ENCODE measurements at places on chromosomes 4 and X.
A peak's percentile ranks its signal among the peaks of the same experiment; 100 is the strongest.

- DNase-seq, result no peak
These were observed 77.3 kb downstream of the PHEX start for GRCh38 chrX:22109442-22109841.

DNA sequence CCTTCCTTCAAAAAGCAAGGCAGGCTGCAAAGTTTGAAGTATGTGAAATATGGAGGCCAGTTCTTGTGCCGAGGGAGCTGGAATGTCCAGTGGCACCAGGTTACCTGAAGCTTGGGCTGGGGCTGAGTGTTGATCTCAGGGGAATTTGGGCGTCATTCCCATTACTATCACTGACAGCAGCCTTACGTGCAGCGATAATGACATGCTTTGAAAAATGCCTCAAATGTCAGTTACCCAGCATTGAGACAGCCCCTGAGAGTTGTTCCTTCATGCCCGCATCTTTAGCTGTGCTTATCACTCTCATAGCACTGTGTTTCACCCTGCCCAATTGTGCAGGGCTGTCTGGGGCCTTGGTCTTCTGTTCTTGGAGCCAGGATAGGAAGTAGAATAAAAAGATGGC lies 27.4 kb downstream of the SLC16A2 start:
- no peak for DNase-seq

DNA sequence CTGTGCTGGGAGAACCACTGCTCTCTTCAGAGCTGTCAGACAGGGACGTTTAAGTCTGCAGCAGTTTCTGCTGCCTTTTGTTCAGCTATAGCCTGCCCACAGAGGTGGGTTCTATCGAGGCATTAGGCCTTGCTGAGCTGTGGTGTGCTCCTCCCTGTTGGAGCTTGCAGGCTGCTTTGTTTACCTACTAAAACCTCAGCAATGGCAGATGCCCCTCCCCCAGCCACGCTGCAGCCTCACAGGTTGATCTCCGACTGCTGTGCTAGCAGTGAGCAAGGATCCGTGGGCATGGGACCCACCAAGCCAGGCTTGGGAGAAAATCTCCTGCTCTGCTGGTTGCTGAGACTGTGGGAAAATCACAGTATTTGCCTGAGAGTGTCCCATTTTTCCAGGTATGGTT lies 133.8 kb upstream of the UBQLN2 start:
- no peak for DNase-seq

- no peak for DNase-seq
These were observed 49.5 kb upstream of the IBSP start for GRCh38 chr4:87749883-87750282.

DNA sequence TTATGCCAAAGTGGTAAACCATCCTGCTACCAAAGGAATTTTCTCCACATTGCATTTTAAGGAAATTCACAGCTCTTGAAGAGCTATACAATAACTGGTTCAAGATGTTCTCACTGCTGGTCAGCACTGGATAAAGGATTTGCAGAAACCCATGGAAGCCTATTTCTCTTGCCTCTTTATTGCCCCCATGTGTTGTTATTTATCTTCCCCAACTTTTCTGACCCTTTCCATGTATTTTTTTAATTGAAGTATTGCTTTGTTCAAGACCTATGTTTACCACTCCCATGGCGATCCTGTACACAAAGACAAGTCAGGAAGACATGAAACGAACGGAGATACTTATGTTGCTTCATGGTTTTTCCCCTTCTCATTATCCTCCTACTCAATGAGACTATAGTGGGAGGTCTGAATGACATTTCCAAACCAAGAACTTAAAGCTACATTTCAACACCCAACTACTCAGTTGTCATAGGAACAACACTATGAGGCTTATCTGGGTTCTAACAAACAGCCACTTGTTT lies 566.4 kb upstream of the DIPK2B start:
- DNase-seq, result no peak

DNA sequence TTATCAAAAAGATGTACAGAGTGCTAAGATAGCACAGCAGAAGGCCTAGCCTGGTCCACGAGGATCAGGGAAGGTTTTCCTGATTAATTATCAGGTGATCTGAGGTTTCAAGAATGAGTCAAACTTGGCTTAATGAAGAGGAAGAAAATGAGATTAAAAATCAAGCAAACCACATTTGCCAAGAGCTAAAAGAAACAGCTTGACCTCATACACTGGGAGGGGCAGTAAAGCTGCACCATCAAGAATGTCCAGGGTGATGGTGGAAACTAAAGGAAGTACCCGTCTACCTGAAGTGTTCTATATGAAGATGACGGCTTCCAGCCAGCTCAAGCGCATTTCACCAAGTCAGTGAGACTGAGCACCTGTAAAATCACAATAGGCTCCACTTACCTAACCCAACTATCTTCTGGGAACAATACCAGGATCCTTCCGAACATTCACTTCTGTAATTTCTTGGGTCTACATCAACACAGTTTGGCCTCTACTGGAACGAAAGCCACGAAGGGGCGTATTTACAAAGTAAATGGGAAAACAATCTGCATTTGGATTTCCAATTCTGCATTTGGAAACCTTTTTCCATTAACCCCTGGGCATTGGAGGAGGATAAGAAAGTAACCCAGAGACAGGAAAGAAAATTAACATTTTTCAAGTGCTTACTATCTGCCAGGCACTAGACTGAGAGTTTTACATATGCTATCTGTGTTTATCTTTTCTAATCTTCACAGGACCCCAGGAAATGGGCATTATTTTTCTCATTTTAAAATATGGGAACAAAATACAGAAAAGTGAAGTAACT lies 114.0 kb upstream of the DCLK2 start:
- DNase-seq, result no peak

GRCh38 chrX:109036624-109037023 lies 300.3 kb upstream of the IRS4 start:
- DNase-seq, result no peak

GRCh38 chrX:47936224-47936939 lies 67.4 kb downstream of the ZNF182 start:
- no peak for DNase-seq

- no peak for DNase-seq
These were observed 32.0 kb upstream of the MMAA start for GRCh38 chr4:145587088-145587754.

DNA sequence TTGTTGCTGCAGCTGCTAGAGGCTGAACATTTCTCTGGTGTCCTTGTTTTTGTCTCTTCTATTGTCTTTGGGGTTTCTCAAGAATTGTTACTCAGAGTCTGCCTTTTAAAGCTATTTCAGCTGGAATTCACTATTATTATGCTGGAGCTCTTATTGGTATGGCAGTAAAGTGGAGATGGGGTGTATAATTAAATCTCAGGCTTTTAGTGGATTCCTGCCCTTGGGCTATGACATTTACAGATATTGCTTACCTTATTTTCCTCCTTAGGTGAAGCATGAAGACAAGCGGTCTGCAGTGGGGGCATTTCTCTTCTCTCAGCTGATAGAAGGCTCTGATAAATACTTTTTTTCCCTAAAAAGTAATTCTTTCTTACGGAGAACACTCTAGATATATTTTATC lies 1656.6 kb upstream of the IGFBP7 start:
- no peak for DNase-seq

GRCh38 chr4:23305026-23305425 lies 584.8 kb downstream of the PPARGC1A start:
- DNase-seq, result no peak

DNA sequence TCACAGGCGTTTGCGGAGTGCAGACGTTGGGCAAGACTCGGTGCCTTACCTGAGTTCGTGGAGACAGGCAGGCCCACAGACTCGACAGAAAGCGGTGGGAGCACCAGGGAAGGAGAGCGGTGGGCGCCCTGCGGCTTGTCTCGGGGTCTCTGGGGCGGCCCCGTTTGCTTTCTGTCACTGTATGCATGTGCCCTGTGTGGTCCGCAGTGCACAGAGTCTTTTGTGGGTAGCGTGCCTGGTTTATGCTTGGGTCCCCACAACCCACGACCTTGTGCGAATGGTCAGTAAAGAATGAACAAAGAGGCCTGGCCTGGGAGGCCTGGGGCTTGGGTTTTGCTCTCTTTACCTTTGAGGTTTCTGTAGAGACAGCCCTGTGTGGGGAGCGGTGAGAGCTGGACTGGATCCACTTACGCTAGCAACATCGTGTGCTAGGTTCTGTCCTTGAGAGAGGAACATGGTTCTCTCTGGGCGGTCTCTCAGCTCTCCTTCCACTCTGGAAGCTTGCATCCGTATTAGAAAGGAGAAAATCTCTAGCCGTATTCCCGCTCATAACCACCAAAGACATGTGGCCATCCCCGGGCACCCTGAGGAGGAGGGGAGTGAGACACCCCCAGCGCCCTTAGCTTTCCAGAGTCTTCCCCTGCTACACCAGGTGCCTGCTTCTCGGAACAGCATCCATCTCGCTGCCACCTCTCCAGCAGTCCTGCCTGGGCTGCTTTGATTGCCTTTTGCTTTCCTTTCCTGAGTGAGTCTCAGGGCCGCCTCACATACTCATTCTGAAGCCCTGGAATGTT lies 1.2 kb downstream of the TADA2B start:
- peak; percentile 68 for DNase-seq

GRCh38 chr4:121597346-121597934 lies 99.3 kb downstream of the ANXA5 start:
- no peak for DNase-seq

DNA sequence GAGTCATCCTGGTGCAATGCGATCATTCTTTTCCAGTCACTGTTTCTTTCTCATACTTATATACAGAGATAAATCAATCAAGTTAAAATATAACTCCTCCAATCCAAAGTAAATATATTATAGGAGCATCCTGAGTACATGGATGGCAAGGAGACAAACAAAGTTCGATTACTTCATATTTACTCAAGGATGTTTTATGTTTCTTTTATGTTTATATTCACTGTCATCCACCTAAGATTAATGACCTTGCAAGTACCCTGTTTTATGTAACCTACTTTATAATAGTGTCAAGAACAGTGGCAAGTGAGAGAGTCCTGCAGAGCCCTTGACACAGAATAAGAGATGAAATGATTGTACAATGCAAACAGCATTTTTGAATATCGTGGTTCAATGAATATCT lies at the start of gene UGT2B11:
UGT2B11 (minus strand) TSS at position 33 of the 400 bp plus-strand sequence; CDS start at position 7, 26 bp downstream.
- DNase-seq, result no peak

- no peak for DNase-seq
These were observed 461.4 kb downstream of the NAF1 start for GRCh38 chr4:162705130-162705803.

DNA sequence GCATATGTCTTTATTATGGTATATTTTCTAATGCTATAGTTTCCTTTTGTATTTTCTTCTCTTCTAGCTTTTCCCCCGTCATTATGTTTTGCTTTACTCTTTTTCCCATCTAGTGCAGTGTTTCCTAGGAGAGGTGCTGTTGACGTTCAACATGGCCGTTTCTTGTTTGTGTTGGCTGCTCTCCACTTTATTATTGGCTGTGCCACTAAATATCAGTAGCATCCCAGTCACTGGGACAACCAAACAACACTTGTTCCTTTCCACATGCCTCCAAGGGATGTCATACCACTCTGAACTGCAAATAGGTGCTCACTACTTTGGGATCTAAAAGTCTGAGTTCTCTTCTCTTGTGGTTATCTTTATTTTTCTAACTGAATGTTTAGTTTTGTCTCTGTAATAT lies 26.5 kb downstream of the GBA3 start:
- no peak for DNase-seq

GRCh38 chr4:46124773-46125413 lies 1.0 kb upstream of the GABRG1 start:
- peak; percentile 27 for DNase-seq

DNA sequence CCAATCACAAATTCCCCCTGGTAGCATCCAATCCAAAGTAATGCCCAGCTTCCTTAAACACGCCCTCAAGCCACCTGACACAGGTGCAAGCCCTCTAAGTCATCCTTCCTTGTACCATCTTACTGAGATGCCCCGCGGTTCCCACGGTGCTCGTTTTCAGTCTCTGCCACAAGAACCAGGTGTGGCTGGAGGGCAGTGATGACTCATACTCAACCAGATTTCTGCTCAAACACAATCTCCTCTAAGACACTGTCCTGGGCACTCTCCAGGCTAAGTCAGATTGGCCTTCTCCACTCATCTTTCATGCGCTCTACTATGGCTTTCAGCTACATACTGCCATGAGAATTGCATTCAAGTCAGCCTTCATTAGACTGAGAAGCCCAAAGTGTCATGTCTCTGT lies 3.5 kb downstream of the SH3KBP1 start:
- no peak for DNase-seq

DNA sequence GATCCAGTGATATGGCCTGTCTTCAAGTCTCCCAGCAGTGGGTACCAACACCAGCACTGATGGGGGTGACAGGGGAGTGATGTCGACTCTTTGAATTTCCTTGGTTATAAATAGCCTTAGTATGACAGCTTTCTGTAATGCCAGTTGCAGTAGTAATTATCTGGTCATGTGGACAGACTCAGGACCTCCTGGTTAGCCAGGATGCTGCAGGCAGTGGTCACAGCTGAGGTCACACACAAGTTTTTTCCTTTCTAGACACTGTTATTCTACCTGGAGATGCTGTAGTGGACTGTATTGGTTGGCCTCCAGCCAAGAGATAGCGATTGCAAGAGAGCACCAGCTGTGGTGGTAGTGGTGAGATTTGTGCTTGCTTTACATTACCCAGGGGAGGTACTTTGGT lies 63.6 kb downstream of the UPRT start:
- DNase-seq, result no peak

DNA sequence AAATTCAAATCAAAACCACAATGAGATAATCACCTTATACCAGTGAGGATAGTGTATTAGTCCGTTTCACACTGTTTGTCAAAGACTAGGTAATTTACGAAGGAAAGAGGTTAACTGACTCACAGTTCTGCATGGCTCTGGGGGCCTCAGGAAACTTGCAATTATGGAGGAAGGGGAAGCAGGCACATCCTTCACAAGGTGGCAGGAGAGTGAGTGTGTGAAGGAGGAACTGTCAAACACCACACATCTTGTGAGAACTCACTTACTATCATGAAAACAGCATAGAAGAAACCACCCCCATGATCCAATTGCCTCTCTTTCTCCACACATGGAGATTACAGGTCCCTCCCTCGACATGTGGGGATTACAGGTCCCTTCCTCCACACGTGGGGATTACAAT lies 54.7 kb upstream of the TRPC5 start:
- DNase-seq, result no peak

GRCh38 chrX:40331762-40332161 lies 234.0 kb upstream of the BCOR start:
- DNase-seq, result no peak

- no peak for DNase-seq
These were observed 972.5 kb downstream of the CCSER1 start for GRCh38 chr4:91099666-91100065.

DNA sequence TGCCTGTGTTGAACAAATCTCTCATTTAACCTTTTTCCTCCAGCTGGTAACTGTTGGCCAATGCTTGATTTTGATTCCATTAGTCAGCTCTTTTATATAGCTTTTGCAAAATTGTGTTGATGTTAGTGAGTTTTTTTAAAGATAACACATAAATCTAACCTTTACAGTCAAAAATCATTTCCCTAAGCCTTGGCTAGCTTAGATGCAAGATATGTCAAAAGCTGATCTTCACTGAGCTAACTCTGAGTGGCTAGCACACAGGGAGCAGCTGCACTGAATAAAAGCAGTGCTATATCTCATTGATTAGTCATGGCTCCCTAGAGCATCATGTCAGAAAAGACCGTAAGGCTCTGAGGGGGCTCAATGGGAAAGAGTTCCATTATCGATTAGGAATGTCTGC lies 78.7 kb downstream of the PPARGC1A start:
- DNase-seq, result no peak

GRCh38 chrX:9622128-9622527 lies 143.5 kb downstream of the GPR143 start:
- no peak for DNase-seq
